ENCODE measurements at places on chromosomes 6 and 20.

- no peak for DNase-seq
These were observed 1.9 kb upstream of the NFKBIE start for GRCh38 chr6:44267252-44267651.

DNA sequence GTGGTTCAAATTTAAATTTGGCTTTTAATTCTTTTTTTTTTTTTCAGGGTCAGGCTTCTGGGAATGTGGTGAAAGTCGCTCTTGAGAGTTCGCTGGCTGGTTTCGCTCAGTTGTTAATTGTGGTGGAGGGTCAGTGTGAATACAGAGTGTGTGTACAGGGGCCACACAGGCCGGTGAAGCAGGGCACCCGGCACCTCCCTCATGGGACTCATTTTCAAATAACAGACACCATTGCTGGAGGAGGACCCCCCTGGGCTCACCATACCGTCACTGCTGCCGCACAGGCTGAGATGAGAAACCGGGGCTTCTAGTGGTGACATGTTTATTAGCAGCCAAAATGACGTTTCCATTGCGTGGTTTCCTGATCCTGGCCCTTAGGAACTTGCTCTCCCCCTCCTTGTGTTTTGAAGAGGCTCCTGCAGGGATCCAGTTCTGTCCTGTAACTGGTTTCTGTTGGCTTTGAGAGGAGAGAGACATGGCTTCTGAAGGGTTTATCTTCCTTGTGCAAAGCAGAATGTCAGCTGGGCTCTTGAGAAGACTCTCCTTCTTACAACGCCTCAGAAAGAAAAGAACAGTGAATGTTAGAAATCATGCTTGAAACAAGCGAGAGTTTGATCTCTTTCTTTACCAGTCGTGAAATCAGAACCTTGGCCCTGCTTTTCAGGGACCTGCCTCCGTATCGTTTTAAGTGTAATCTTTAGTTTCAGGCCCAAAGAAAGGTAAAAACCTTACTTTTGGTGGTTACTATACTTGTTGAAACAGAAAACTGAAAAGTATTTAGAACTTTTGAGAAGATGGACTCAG, 37.8 kb downstream of the DUSP22 start:
- DNase-seq, result no peak

GRCh38 chr6:105213272-105213671, 33.5 kb upstream of the POPDC3 start:
- no peak for DNase-seq

GRCh38 chr6:147903321-147903720, 394.8 kb downstream of the SAMD5 start:
- no peak for DNase-seq

DNA sequence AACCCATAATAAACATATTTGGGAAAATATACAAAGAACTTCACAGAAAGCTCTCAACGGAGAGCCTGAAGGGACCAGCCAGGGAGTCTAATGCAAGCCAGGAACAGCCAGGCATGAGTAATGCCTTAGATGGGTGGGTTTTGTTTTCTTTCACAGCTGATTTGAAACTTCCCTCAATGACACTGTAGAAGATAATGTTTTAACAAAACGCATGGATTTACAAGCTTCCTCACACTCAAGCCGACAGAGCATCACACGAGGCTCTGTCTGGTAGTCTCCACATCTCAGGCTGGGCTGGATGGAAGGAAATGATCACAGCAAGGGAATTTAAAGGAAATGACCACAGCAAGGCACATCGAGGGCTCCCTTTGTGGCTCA, 113.9 kb downstream of the GMPR start:
- no peak for DNase-seq

- no peak for DNase-seq
These were observed 3.5 kb downstream of the MCUR1 start for GRCh38 chr6:13810688-13811446.

- peak; percentile 86 for DNase-seq
These were observed 15.4 kb downstream of the EZR start for GRCh38 chr6:158803733-158804143.

- no peak for DNase-seq
These were observed 2.1 kb upstream of the LAMA5 start for GRCh38 chr20:62368976-62369814.

DNA sequence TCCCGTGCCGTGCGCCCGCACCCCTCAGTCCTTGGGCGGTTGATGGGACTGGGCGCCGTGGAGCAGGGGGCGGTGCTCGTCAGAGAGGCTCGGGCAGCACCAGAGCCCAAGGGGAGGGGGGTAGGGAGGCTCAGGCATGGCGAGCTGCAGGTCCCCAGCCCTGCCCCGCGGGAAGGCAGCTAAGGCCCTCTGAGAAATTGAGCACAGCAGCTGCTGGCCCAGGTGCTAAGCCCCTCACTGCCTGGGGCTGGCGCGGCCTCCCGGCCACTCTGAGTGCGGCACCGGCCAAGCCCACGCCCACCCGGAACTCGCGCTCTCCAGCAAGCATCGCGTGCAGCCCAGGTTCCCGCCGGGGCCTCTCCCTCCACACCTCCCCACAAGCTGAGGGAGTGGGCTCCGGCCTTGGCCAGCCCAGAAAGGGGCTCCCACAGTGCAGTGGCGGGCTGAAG, 16.4 kb downstream of the SOX4 start:
- no peak for DNase-seq

DNA sequence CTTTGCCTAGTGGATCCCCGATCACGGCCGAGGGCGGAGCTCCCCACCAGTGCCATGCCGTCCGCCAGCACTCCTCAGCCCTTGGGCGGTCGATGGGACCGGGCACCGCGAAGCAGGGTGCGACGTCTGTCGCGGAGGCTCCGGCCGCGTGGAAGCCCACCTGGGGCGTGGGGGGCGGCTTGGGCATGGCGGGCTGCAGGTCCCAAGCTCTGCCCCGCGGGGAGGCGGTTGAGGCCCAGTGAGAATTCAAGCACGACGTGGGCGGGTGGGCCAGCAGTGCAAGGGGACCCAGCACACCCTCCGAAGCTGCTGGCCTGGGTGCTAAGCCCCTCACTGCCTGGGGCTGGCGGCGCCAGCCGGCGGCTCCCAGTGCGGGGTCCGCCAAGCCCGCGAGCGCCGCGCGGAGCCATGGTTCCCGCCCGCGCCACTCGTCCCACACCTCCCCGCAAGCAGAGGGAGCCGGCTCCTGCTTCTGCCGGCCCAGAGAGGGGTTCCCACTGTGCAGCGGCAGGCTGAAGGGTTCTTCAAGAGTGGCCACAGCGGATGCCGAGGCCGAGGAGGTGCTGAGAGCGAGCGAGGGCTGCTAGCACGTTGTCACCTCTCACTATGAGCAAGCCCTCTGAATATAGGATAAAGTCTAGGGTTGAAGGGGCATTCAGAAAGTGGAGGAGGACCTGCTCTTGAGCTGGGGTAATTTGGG, 128.6 kb downstream of the GRM4 start:
- DNase-seq, result no peak

DNA sequence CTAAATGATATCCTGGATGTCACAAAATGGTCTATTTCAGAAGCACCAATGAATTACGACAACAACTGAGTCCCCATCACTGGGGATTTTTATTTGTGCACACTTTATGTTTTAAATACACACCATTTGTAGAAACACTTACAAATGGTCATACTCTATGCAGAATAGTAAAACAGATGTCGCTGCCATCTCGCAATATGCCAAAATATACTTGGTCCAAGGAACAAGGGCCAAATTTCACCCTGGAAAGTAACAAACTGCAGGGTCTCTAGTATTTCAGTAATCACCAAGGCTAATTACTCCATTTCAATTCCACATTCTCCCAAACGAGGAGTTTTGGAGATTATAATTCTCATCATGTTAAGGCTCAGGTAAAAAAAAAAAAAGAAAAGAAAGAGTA, 215.2 kb downstream of the LMBRD1 start:
- no peak for DNase-seq

DNA sequence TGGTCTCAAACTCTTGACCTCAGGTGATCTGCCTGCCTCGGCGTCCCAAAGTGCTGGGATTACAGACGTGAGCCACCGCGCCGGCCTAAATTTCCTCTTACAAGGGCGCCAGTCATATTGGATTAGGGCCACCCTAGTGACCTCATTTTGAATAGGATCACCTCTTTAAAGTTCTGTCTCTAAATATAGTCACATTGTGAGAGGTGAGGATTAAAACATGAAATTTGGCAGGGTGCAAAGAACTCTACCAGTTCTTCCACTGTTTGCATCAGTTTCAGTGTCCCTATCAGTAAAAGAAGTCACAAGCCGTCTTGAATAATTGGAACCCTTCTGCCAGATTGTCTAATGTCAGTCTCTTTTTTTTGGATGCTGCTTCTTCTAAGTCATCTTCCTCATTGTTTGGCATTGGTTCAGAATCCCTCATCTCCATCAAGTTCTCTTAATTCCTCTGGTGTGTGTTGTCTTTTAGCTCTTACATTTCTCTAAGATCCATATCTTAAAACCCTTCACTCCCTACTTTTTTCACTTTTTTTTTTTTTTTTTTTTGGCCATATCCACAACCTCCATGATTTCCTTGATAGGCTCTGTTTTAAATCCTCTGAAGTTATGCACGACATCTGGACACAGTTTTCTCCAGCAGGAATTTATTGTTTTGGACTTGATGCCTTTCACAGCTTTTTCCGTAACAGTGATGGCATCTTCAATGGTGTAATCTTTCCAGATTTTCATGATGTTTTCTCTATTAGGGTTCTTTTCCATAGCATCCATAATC, 56.8 kb downstream of the NCOA3 start:
- no peak for DNase-seq

GRCh38 chr6:1296542-1296941, 15.4 kb upstream of the FOXQ1 start:
- DNase-seq, result no peak

DNA sequence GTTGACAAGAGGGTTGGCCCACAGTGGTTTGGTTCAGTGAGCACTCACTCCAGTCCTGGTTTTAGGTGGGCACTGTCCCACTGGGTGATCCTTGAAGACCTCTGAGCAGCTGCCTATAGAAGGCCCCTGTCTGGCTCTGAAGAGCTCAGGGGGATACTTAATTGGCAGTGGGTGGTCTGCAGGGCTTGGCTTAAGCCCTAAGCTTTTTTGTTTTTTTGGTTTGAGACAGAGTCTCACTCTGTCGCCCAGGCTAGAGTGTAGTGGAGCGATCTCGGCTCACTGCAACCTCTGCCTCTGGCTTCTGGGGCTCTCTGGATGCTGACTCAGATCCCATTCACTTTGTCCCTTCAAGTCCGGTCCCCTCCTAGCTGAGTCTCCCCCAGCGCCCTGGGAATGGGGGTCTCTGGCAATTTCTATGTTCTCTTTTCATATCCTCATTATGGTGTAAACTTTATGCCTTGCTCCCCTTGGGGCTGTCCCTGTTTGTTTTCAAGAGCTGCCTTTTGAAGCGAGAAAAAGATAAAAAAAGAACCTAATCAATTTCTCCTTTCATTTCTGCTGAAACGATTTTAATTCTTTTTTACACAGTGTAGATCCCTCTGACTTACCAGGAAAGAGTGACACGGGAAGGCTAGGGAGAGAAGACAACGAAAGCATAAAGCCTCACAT, 12.2 kb upstream of the KCNG1 start:
- DNase-seq, result no peak

- DNase-seq, result no peak
These were observed 1099.1 kb upstream of the ADGRB3 start for GRCh38 chr6:67535946-67536345.

DNA sequence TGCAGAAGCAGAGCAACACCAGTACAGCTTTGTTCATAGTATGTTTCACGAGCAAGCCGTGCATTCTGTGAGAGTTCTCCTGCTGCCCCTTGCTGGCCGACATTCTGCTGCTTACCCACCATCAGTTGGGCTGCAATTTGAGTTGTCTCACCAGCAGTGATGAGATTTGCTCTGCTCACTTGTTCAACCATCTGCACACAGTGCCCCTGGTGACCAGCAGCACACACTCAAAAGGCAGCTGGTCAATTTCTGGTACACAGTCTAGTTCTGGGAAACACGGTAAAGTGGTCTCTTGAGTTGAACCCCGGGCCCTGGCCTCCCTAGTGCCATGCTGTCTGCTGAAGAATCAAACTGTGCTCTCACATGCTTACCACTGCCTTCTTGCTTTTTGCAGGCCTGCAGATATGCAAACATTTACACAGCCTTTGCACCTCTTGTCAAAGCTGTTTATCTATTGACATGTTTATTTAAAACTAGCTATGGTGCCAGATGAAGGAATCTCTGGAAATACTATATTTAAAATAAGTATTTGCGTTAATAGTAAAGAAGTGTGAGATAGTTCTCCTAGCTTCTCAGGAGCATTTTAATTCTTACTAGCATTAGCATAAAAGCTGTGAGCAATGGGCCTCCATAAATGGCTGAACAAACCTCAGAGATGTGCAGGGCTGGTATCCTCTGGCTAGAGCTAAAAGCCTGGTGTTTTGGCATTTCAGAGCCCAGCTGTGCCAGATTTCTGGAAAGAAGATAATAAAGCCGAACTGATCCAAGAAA, 234.3 kb downstream of the ARHGAP18 start:
- DNase-seq, result no peak

DNA sequence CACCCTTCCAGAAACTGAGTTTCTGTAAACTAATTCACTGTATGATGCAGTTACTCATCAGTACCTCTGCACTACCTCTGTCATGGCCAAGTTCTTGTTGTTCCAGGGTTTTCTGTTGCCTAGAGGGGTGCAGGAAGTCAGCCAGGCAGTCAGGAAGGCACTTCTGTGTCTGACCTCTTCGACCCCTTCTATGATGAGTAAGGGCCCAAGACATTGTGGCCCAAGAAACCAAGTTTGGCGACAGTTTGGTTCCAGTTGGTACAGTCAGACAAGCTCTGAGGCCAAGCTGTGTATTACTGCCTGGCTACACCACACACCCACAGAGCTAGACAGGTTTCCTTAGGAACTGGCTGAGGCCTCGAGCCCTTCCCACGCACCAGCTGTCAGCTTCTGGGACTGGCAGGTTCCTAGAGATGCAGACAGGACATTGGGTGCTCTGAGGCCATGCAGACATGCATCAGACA, 41.2 kb downstream of the TRAF3IP2 start:
- no peak for DNase-seq

DNA sequence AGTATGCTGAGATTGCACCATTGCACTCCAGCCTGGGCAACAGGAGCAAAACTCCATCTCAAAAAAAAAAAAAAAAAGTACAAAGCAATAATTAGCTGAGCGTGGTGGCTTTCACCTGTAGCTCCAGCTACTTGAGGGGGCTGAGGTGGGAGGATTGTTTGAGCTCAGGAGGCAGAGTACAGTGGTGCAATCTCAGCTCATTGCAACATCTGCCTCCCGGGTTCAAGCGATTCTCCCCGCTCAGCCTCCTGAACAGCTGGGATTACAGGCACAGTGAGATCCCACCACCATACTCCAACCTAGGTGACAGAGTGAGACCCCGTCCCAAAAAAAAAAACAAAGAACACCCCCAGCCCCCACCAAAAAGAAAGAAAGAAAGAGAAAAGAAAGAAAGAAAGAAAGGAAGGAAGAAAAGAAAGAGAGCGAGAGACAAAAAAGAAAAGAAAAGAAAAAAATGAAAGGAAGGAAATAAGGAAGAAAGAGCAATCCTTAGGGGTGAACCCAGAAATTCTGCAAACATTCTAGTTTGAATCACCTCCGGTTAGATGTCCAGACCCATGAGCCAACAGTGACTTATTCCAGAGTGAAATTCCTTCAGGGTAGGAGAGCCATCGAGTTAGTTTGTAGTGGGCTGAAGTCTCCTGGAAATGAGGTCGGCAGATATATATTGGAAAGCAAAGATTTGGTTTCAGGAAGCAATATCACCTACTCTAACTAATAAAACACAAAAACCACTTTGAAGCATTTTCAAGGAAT, 3.2 kb upstream of the RIPOR3 start:
- no peak for DNase-seq
